ENCODE measurements at places on chromosomes 3 and 15.

- DNase-seq, result no peak
Observed at GRCh38 chr3:183775781-183776180, 49.6 kb downstream of the MAP6D1 start.

DNA sequence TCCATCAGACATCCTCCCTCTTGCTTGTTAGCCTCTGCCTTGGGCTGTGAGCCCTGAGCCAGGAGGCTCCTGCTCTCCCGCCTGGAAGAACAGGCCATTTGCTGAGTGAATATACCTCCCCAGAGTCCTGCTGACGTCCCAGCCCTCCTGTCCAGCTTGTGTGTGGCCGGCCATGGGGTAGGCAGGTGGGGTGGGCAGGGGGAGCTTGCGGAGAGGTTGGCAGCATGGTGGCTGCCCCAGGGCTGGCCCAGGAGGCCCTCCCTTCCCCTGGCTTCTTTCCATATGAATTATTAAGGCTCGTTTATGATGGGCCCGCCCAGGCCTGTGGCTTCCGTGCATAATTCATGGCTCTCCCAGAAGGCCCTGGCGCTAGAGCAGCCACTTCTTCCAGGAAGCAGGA, 18.7 kb downstream of the CACNA2D2 start:
- no peak for DNase-seq

DNA sequence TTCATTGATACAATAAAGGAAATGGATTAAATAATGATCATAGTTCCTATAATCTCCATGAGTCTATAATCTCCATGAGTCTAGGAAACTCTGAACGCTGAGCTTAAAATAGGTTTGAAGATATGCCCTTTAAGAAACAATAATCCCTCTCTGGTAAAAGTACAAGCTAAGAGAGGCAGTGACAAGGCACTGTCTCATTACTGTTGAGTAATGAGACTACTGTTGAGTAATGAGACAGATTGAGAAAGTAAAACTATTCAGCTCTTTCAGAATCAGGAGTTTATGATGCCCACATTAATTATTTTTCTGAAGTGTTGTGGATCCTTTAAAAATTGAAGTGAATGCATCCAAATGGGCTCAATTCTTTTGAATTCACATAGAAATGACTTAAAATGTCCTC, 235.5 kb upstream of the THRB start:
- DNase-seq, result no peak

DNA sequence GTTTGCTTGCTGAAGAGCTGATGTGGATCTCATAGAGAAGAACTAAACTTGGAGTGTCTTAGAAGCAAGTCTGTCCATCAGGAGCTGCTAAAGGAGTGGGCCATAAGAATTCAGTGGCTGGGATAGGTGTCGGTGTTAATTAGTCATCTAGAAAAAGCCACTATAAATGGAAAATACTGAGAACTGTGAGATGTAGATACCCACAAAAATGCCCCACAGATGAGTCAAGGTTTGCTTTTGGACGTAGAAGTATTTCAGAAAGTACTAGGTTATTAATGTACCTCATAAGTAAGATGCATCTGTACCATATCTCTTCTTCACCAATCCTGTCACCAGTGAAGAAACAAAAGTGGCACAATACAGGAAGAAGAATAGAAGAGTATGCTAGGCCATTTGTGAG, 530.9 kb upstream of the TGFBR2 start:
- no peak for DNase-seq

- DNase-seq, result no peak
Observed at GRCh38 chr3:124101643-124102042, 109.7 kb upstream of the ROPN1 start.

All from natural killer cell treated with Interleukin-12 subunit alpha and Interleukin-12 subunit beta and Interleukin-15 and Interleukin-18, amount 100 ng/mL, for 72 hours (primary cell).